ENCODE measurements at places on chromosomes 7 and 10. TPM values are rescaled to one million over a fixed set of nuclear protein-coding genes. Genes with fewer than 3 reads are reported as not detected.

OR2A5 gene
- total RNA-seq, result not detected

HPSE2 gene
- not detected for total RNA-seq

CFAP46 gene
- not detected for total RNA-seq

CALHM3 gene
- not detected for total RNA-seq

WDFY4 gene
- 8.2 TPM for total RNA-seq

CREM gene
- total RNA-seq, result 16.4 TPM

SNCG gene
- 0.58 TPM for total RNA-seq

CFAP69 gene
- 0.77 TPM for total RNA-seq

OPN1SW gene
- not detected for total RNA-seq

SP4 gene
- total RNA-seq, result 48.5 TPM

DNA sequence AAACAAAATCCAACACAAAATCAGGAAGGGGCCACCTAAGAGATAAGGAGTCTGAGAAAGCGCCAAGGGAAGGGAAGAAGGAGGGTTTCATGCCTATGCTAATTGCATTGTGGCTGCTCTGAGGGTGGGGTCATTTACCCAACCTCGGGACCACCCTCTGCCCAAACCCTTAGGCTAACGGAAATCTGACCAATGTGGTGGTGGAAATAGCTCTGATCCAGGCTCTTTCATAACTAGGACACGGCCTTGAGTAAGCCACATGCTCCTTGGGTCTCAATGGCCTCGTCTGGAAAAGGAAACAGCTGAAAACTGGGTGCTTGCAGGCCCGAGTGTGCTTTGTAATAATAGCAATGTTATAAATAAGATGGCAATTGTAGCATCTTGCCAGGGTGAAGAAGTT is 14.9 kb upstream of the SRGN start:
- peaks cover 4% of the 10 kb centered on the region for H3K4me1 ChIP-seq
- H3K27me3 ChIP-seq, result no peaks in the 10 kb centered on the region
- DNase-seq, result no peak
- no peak overlapping the region for H3K4me3 ChIP-seq
- peak overlapping the region; percentile 68 for H3K27ac ChIP-seq

- H3K27me3 ChIP-seq, result no peaks in the 10 kb centered on the region
- no peak for DNase-seq
- no peak overlapping the region for H3K4me3 ChIP-seq
- H3K4me1 ChIP-seq, result peaks cover 5% of the 10 kb centered on the region
- H3K27ac ChIP-seq, result no peak overlapping the region
Measured at GRCh38 chr7:75842836-75843446, 29.3 kb upstream of the CCL24 start.

GRCh38 chr10:104104926-104105325 is 17.0 kb upstream of the SFR1 start:
- no peak overlapping the region for H3K4me3 ChIP-seq
- peak overlapping the region; percentile 24 for H3K27ac ChIP-seq
- H3K36me3 ChIP-seq, result no peaks in the 10 kb centered on the region
- H3K27me3 ChIP-seq, result no peaks in the 10 kb centered on the region
- DNase-seq, result no peak

DNA sequence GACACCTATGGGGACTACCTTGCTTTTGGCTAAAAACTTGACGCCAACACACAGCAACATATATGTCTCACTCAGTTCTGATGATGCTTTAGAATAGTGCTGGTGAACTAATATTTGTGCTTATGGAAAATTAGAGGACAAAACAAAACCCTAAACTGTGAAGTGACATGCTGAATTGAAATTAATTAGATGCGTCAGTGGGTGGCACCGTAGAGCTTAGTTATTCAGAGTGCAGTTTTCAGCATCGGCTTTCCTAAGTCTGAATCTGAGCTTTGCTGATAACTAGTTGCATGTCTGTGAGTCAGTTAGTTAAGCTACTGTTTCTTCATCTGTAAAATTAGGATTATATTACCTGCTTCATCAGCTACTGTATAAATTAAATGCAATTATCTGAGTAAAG is 245.0 kb upstream of the SORCS1 start:
- no peaks in the 10 kb centered on the region for H3K36me3 ChIP-seq
- no peak overlapping the region for H3K4me3 ChIP-seq
- H3K4me1 ChIP-seq, result no peaks in the 10 kb centered on the region
- H3K27ac ChIP-seq, result no peak overlapping the region
- DNase-seq, result no peak

- peaks cover 11% of the 10 kb centered on the region for H3K36me3 ChIP-seq
- DNase-seq, result no peak
- H3K4me1 ChIP-seq, result peaks cover 3% of the 10 kb centered on the region
Measured at GRCh38 chr7:45163692-45164052, 6.1 kb downstream of the RAMP3 start.

- DNase-seq, result no peak
- H3K4me3 ChIP-seq, result no peak overlapping the region
- no peaks in the 10 kb centered on the region for H3K36me3 ChIP-seq
- H3K4me1 ChIP-seq, result no peaks in the 10 kb centered on the region
- H3K27ac ChIP-seq, result no peak overlapping the region
Measured at GRCh38 chr7:51223505-51223904, 93.1 kb downstream of the COBL start.

DNA sequence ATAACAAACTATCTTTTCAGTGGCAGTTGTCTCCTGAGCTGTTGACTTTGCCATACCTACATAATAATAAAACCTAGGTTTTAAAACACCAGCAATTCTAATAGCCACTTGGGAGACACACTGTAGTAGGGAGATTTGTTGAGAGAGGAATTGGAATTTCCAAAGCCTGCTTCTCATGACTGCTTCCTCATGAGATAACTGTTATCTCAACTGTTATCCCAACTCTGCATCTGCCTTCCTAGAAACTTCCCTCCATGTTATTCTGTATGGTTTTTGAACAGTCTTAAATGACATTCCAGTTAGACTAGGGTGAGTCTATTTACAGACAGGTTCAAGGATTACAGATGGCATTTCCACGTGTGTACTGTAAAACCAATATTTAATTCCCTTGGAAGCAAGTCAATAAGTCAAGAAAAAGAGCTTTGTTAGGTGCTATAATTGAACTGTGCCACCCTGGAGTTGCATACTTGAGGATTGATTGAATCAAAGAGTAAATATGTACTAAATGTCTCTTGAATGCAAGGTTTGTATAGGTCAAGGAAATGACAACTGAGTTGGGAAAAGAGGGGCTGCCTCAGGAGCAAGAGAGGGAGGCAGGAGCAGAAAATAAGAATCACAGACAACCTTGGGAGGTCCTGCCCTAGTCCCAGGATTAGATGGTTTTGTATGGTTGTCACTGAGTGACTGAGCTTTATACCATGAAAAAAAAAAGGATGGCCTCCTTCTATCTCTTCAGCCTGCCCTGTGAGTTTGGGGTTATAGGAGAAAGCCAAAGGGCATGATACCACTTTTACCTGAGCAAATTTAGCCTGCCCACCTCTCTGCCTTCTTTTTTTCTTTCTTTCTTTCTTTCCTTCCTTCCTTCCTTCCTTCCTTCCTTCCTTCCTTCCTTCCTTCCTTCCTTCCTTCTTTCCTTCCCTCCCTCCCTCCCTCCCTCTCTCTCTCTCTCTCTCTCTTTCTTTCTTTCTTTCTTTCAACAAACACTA is 9.9 kb upstream of the TM9SF3 start:
- peaks cover 3% of the 10 kb centered on the region for H3K27me3 ChIP-seq
- H3K4me3 ChIP-seq, result no peak overlapping the region
- H3K36me3 ChIP-seq, result no peaks in the 10 kb centered on the region

- no peak overlapping the region for H3K4me3 ChIP-seq
- H3K36me3 ChIP-seq, result peaks cover 8% of the 10 kb centered on the region
- no peak overlapping the region for H3K27ac ChIP-seq
Measured at GRCh38 chr10:17479015-17479615, 24.7 kb upstream of the ST8SIA6 start.

- no peaks in the 10 kb centered on the region for H3K36me3 ChIP-seq
- H3K27ac ChIP-seq, result no peak overlapping the region
- peaks cover 18% of the 10 kb centered on the region for H3K27me3 ChIP-seq
Measured at GRCh38 chr10:132137111-132138072, 49.4 kb upstream of the DPYSL4 start.

GRCh38 chr10:44933451-44934321 is 22.5 kb downstream of the TMEM72 start:
- no peak overlapping the region for H3K4me3 ChIP-seq
- H3K4me1 ChIP-seq, result peaks cover 10% of the 10 kb centered on the region
- no peak for DNase-seq
- no peaks in the 10 kb centered on the region for H3K36me3 ChIP-seq

- H3K36me3 ChIP-seq, result no peaks in the 10 kb centered on the region
- no peak for DNase-seq
Measured at GRCh38 chr10:114374053-114374791, 30.1 kb downstream of the AFAP1L2 start.

DNA sequence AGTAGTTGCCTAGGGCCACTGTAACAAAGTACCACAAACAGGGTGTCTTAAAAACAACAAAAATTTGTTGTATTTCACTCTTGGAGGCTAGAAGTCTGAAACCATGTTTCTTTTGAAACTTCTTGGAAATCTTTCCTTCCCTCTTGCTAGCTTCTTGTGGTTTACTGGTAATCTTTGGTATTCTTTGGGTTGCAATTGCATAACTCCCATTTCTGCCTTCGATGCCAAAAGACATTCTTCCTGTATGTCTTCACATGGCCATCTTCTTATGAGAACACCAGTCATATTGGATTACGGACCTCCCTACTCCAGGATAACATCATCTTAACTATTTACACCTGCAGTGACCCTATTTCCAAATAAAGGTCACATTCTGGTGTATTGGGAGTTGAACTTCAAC is 357.4 kb downstream of the PPP1R3A start:
- DNase-seq, result no peak
- H3K27ac ChIP-seq, result no peak overlapping the region
- H3K4me1 ChIP-seq, result no peaks in the 10 kb centered on the region

Data from naive thymus-derived CD8-positive, alpha-beta T cell (primary cell).